ENCODE measurements at places on chromosomes 12 and 14.

- DNase-seq, result no peak
These were observed 159.2 kb downstream of the TGFB3 start for GRCh38 chr14:75822522-75823141.

GRCh38 chr14:74309125-74310022 is 6.6 kb upstream of the ABCD4 start:
- DNase-seq, result no peak

DNA sequence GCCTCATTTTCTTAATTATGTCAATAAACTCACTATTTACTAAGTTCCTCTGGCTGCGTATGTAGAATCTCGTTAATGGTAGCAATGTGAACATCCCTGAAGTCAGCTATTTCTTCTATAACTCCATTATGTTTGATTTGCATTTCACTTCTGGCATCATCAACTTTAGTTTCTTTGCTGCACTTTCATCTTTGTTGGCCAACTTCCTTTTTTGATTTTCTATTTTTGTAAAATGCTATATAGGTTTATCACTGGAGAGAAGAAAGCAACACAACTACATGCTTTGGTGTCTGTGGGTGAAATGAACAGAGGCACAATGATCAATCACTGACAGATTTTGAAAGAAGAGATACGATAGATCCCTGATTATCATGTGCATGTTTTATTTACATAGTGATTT is 58.5 kb upstream of the ATF7IP start:
- no peak for DNase-seq

DNA sequence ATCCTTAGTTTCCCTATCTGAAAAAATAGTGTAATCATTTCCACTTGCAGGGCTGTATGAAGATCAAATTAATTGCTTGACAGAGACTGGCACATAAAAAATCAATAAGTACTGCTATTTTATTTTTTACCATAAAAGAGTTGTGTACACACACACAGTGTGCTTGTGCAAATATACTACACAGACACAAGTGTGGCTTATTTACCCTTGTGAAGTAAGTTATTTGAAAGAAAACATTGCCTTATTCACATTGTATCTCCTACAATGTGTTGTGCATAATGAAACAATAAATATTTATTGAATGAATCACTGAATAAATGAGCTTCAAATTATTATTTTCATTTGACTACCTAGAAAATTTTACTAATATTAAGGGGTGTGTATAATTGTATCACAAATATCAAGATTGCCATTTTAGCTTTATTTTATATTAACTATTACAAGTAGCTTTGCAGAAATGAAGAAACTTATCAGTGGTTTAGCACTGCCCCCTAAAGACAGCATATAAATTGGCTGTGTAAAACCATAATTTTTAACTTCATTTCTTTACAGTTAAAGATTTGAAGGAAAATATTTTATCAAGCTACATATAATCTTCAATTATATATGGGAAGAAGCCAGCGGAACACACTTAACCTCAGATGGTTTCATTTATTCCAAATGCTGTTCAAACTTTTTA is 11.3 kb downstream of the GARIN6 start:
- no peak for DNase-seq

DNA sequence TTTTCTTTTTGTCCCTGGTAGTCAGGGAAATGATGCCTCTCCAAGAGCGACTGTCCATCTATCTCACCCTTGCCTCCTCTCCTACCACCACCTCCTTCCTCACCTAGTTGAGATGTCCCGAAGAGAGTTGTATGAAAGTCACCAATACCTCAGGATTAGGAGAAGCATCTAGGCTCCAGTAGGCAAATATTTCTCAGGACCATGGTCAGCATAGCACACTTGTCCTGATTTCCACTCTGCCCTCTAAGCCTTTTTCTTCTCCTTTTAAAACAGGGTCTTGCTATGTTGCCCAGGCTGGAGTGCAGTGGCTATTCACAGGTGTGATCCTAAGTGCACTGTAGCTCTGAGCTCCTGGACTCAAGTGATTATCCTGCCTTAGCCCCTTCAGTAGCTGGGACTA is 268.4 kb upstream of the PELI2 start:
- no peak for DNase-seq

DNA sequence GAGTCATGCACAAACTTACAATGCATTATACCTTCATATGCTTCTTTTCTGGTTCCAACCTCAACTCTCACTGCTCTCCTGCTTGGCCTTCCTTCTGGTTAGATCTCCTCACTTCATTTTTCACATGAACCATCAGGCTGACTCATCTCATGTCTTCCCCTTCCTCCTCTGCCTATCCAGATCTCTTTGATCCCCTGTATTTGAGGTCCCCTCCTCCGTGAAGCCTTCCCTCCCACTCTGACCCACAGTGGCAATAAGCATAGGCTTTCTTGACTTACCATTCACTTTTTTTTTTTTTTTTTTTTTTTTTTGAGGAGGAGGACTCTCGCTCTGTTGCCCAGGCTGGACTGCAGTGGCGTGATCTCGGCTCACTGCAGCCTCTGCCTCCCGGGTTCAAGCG is 14.7 kb upstream of the ASIC1 start:
- no peak for DNase-seq

DNA sequence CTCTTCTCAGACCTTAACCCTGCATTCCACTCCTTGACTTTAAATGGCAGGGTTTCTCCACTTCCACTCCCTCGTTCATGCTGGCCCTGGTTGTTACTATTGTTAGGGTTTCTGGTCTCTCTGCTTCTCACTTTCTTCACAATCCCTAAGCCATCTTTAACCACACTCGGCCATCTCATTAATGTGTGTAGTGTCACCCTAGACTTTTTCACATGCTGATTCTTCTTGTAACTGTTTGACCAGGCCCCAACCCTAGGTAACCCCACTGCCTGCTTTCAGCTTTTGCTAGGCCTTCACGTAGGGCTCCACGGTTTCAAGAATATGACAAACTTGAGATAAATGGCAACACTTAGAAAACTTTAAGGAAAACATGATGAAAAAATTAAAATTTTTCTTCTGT is 195.1 kb downstream of the IPO8 start:
- no peak for DNase-seq

GRCh38 chr12:89417246-89417977 is 65.1 kb upstream of the DUSP6 start:
- DNase-seq, result no peak

DNA sequence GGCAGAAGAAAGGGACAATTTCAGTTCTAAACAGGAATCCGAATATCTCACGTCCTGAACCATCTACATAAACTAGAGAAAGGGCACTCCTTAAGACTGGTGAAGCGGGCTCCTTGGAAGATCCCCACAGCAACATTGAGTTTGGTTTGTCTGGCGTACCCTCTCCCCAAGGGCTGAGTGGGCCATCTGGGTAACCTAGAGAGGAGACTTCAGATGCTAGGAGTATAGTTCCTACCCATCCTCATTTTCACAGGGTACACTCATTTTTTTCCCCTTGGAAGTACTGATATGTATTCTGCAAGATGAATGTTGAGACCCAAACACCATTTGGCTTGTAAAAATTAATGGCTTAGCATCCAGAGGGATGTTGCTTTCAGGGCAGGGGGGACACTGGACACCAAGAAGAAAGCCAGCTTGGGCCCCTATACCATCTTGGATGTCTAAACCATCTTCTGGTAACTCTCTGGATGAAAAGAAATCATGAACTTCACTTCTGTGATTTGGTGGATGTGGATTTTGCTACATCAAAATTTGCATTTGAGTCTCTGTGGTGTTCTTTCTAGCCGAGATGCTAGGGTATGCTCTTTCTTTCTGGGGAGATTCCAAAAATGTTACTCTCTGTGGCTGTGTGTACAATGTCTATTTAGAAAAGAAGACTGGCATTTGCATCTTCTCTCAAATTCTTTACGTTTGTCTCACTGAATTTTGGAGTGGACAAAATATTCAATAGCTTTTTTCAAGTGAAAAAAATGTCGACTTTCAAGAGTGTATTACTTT is 97.7 kb downstream of the ETV6 start:
- DNase-seq, result no peak

DNA sequence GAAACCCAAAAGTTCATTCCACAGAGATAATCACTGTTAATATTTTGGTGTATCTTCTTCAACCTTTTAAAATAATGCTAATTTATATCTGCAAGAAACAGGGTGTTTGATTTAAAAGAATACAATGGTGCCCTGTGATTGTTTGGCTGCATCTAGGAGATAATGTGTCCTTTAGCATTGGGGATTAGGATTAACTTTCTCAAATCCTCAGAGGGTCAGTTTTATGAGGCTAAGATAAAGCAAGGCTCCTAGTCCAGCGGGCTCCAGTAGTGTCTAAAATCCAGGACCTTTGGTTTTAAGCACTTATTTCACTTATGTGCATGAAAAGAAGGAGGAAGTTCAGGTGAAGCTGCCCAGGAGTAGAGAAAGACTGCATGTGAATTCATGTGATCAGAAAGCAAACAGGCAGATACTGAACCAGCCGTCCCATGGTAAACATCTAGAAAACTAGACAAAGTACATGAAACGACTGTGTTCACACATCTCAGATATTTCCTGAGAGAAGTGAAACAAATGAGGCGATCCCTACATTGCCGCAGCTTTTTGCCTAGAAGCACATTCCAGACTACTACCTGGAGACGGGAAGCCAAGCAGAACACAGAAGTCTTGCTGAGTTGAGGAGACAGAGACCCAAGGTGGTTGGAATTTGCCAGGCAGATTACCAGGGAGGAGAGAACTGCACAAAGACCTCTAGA is 129.1 kb upstream of the MAX start:
- DNase-seq, result no peak

GRCh38 chr12:13074396-13075117 is 28.9 kb downstream of the GSG1 start:
- DNase-seq, result no peak

DNA sequence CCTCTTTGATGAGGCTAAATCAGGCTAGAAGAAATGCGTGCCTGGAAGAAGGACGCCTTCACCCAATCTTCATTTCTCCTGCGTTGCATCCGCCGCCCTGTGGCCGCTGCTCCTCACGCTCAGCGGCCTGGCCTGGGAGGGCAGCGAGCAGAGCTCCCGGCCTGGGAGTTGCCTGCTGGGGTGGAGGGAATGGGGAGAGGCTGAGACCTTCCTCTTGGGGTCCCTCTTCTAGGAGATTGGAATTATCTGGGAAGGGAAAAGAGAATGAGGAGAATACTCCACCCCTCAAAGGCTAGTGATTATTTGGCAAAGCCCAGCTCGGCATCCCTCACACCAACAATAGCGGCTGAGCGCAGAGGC is 2.4 kb upstream of the HOXC12 start:
- no peak for DNase-seq

GRCh38 chr14:68791078-68791901 is 1.6 kb downstream of the ZFP36L1 start:
- DNase-seq, result no peak

DNA sequence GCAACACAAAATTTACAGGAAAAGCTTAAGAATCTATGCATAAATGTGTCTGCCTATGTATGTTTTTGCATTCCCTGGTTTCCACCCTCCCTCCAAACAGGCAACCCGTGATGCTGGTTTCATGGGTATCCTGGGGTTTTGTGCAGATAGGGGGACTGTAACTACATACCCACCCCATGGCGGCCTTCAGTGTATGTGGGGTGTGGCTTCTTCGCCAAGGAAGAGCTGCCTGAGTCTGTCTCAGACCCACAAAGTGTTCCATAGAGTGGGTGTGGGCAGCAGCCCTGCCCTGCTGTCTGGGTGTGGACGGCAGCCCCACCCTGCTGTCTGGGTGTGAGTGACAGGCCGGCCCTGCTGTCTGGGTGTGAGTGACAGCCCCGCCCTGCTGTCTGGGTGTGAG is 174.8 kb downstream of the ADGRD1 start:
- DNase-seq, result no peak

GRCh38 chr14:34034447-34035176 is 83.7 kb upstream of the EGLN3 start:
- DNase-seq, result no peak

DNA sequence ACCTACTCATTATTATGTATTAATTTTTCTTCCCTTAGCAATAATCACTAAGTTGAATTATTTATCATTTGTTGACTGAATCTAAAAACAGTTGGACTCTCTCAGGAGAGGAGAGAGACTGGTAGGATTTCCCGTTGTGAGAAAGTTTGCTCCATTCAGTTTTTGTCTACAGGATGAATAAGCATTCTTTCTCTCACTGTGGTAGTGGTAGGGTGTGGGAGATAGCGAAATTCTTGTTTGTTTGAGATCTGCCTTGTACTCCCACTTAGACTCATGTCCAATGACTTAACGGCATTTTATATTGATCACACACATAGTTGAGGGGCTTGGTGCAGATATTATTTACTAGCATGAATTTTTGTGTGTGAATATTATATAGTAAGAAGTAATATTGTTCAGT is 421.0 kb upstream of the PDE3A start:
- DNase-seq, result no peak

GRCh38 chr12:65892841-65893251 is 68.6 kb downstream of the HMGA2 start:
- DNase-seq, result no peak

GRCh38 chr12:3632256-3632655 is 120.7 kb downstream of the CRACR2A start:
- DNase-seq, result no peak

GRCh38 chr14:81455390-81455789 is 55.3 kb upstream of the STON2 start:
- DNase-seq, result no peak

- DNase-seq, result no peak
These were observed 6.0 kb upstream of the SPTLC2 start for GRCh38 chr14:77622366-77622961.

GRCh38 chr14:88849716-88850115 is 25.3 kb downstream of the TTC8 start:
- DNase-seq, result no peak

- DNase-seq, result no peak
These were observed 2.4 kb upstream of the FLRT2 start for GRCh38 chr14:85527445-85528035.

DNA sequence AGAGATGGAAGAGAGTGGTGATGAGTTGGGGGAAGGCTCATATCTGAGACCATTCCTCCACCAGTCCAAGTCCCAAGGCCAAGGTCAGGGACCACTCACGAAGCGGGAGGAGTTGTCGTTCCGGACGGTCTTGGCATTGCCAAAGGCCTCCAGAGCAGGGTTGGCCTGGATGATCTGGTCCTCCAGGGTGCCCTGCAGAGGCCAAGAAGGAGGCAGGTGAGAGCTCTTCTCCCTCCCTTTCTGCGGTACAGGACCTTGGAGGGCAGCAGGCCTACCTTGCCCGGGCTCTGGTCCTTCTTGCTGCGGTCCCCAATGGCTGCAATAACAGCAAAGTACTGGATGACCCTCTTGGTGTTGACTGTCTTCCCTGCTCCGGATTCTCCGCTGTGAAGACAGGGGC is 4.0 kb downstream of the MYH7 start:
- no peak for DNase-seq

- no peak for DNase-seq
These were observed 95.6 kb downstream of the NCOR2 start for GRCh38 chr12:124471828-124472227.

- no peak for DNase-seq
These were observed 25.0 kb upstream of the POLR3B start for GRCh38 chr12:106332536-106332935.

GRCh38 chr12:52243259-52243855 is 10.3 kb downstream of the KRT7 start:
- DNase-seq, result no peak

DNA sequence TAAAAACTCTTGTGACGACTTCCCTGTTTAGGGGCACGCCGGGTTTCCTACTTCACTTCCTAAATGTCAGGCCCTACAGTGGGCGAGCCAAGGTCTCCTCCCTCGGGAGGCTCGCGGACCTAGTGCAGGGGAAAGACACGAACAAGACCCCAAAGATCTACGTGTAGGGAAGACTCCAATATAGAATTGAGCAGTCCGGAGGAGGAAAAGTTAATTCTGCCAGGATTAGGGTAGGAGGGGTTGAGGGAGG is 564 bp downstream of the ATXN3 start:
- DNase-seq, result no peak

- DNase-seq, result no peak
These were observed 19.7 kb upstream of the RAB35 start for GRCh38 chr12:120136093-120136770.

GRCh38 chr12:51432921-51433320 is 8.3 kb downstream of the SLC4A8 start:
- no peak for DNase-seq
